Progenitor cell of endocrine pancreas (in vitro differentiated cells): ENCODE measurements at places on chromosomes 3 and 15. TPM values are rescaled to one million over a fixed set of nuclear protein-coding genes. Genes with fewer than 3 reads are reported as not detected.

GRCh38 chr3:16122661-16123060 is 51.8 kb upstream of the GALNT15 start:
- H3K27ac ChIP-seq: no peak overlapping the region
- no peak for DNase-seq
- H3K36me3 ChIP-seq: no peaks in the 10 kb centered on the region

Gene SI
- total RNA-seq: 2.0 and 2.7 TPM in 2 replicates

Gene TMEM266
- total RNA-seq: 0.50 and 0.82 TPM in 2 replicates

GRCh38 chr3:45940781-45941365 is 2.4 kb upstream of the CXCR6 start:
- no peak overlapping the region for H3K4me3 ChIP-seq
- H3K27ac ChIP-seq: peak overlapping the region; percentile 12
- H3K27me3 ChIP-seq: no peaks in the 10 kb centered on the region

GRCh38 chr15:79372428-79372827 is 59.7 kb upstream of the MINAR1 start:
- H3K36me3 ChIP-seq: no peaks in the 10 kb centered on the region
- no peak for DNase-seq
- H3K27ac ChIP-seq: no peak overlapping the region
- H3K4me1 ChIP-seq: peaks cover 3% of the 10 kb centered on the region
- no peaks in the 10 kb centered on the region for H3K27me3 ChIP-seq

- no peak overlapping the region for H3K4me3 ChIP-seq
- no peaks in the 10 kb centered on the region for H3K4me1 ChIP-seq
- no peaks in the 10 kb centered on the region for H3K27me3 ChIP-seq
- no peak for DNase-seq
Measured at GRCh38 chr3:112376241-112376911, 43.4 kb downstream of the CD200 start.

GRCh38 chr3:150299201-150299600 is 108.9 kb upstream of the TSC22D2 start:
- no peaks in the 10 kb centered on the region for H3K36me3 ChIP-seq
- no peak overlapping the region for H3K27ac ChIP-seq
- H3K4me3 ChIP-seq: no peak overlapping the region
- no peak for DNase-seq
- no peaks in the 10 kb centered on the region for H3K27me3 ChIP-seq
- H3K4me1 ChIP-seq: peaks cover 4% of the 10 kb centered on the region

Gene IMPDH2
- total RNA-seq: 197 and 206 TPM in 2 replicates

Gene CLDN18
- 19.5 and 22.2 TPM in 2 replicates for total RNA-seq

- H3K4me1 ChIP-seq: peaks cover 1% of the 10 kb centered on the region
- no peak for DNase-seq
- no peak overlapping the region for H3K27ac ChIP-seq
- peaks cover 11% of the 10 kb centered on the region for H3K27me3 ChIP-seq
- no peaks in the 10 kb centered on the region for H3K36me3 ChIP-seq
Measured at GRCh38 chr3:45870099-45870498, 16.2 kb upstream of the CCR9 start.

DNA sequence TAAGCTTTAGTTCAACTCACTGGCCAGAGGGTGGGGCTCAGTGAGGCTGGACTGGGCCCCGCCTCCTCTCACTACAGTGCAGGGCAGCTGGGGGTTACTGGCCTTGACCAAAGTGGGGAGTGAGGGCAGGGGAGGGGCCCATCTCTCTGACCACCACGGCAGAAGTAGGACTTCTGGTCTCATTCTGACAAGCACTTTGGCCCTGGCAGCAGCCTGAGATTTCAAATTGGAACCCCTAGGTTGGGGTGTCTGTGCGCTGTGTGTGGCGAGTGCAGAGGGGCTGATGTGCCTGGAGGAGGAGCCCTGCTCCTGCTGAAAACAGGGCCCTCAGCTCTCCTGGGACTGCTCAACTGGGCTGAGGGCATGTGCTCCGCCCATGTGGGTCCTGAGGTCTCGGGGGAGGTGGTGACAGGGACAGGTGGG is 60.3 kb upstream of the RPL32 start:
- DNase-seq: no peak
- H3K27ac ChIP-seq: no peak overlapping the region
- H3K27me3 ChIP-seq: no peaks in the 10 kb centered on the region
- H3K4me1 ChIP-seq: no peaks in the 10 kb centered on the region
- H3K36me3 ChIP-seq: peaks cover 16% of the 10 kb centered on the region

Gene ISLR2
- total RNA-seq: 0.14 and 0.42 TPM in 2 replicates

DNA sequence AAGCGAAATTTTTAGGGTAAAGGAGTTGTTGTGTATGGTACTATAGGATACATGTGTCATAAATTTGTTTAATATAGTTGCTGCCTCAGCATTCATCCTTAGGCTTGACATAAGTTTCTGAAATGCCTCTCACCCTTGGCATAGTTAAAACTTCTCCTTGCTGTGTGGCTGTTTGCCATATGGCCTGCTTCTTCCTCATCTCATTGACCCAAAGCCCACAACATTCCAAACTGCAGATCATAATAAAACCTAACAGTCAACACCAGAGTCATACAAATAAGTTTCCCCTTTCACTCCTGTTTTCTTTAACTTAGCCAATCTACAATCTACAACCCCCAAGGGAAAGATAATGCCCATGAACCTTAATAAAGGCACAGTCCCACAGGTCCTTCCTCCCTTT is 136.6 kb downstream of the TMCC1 start:
- peaks cover 29% of the 10 kb centered on the region for H3K36me3 ChIP-seq
- no peaks in the 10 kb centered on the region for H3K27me3 ChIP-seq
- no peaks in the 10 kb centered on the region for H3K4me1 ChIP-seq
- H3K4me3 ChIP-seq: no peak overlapping the region

DNA sequence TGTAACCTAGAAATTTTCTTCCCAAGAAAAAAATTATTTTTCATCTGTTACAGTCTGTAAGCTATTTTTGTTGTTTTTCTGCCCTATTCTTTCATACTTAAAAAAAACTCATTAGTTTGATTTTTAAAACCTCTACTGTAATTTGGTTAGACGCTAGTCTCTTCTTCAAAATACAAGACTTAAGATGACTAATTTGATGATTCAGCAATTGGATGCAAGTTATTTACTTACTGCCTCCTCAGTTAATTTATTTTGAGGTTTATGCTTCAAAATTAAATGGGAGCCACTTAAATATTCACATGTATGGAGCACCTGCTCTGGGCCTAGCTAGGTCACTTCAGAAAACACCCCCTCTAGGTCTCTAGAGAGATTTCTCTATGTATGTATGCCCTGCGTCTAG is 132.4 kb downstream of the IQCH start:
- H3K27ac ChIP-seq: no peak overlapping the region
- no peak for DNase-seq
- H3K4me3 ChIP-seq: no peak overlapping the region
- H3K27me3 ChIP-seq: no peaks in the 10 kb centered on the region

Gene CHD2
- total RNA-seq: 145 and 159 TPM in 2 replicates

Gene CPEB1
- total RNA-seq: 0.60 and 0.80 TPM in 2 replicates

DNA sequence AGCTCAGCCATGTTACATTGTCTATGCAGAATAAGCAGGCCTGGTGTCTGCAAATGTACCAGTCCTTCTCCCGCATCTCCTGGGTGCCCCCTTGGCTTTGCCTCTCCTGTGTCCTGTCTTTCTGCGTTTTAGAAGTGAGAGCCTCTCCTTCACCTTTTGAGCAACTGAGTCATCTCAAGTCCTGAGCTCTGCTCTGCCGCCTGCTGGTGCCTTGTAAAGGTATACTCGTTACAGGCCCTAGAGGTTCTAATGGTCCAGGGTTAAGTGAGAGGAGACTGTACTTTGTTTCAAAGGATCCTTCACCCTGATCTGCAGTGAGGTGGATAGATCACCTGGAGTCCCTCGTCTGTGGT is 12.6 kb downstream of the GHRL start:
- no peak for DNase-seq
- peaks cover 14% of the 10 kb centered on the region for H3K36me3 ChIP-seq
- no peaks in the 10 kb centered on the region for H3K27me3 ChIP-seq
- peaks cover 4% of the 10 kb centered on the region for H3K4me1 ChIP-seq

Gene GUCA1C
- total RNA-seq: not detected in 2 replicates

Gene RUBCN
- total RNA-seq: 29.0 and 30.4 TPM in 2 replicates

Gene ARGFX
- not detected in 2 replicates for total RNA-seq

- H3K4me3 ChIP-seq: no peak overlapping the region
- no peak for DNase-seq
- no peaks in the 10 kb centered on the region for H3K27me3 ChIP-seq
- no peak overlapping the region for H3K27ac ChIP-seq
- H3K4me1 ChIP-seq: no peaks in the 10 kb centered on the region
Measured at GRCh38 chr3:157868946-157869345, 237.3 kb downstream of the SHOX2 start.

Gene AP3B2
- 13.2 and 14.4 TPM in 2 replicates for total RNA-seq

DNA sequence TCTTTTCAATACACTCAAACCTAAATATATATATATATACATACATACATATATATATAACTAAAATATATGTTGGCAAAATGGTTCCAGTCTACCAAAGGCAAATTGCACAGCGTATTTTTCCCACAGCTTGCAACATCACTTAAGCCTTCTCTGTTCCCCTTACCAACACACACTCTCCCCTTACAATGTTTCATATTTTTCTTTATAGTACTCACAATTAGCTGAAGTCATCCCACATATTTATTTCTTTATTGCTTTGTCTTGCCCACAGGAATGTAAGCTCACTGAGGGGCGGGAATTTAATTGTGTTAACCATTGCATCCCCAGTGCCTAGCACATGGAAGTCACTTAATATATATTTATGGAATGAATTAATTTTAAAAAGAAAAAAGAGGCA is 288.3 kb downstream of the ULK4 start:
- peaks cover 3% of the 10 kb centered on the region for H3K4me1 ChIP-seq
- no peak overlapping the region for H3K27ac ChIP-seq
- no peaks in the 10 kb centered on the region for H3K27me3 ChIP-seq
- H3K4me3 ChIP-seq: no peak overlapping the region
- peaks cover 2% of the 10 kb centered on the region for H3K36me3 ChIP-seq

GRCh38 chr3:39052583-39052982 is 767 bp downstream of the WDR48 start:
- peak overlapping the region; percentile 96 for H3K4me3 ChIP-seq
- no peak for DNase-seq
- H3K4me1 ChIP-seq: peaks cover 16% of the 10 kb centered on the region

Gene DGKG
- total RNA-seq: 0.17 and 0.44 TPM in 2 replicates
